Central memory CD8-positive, alpha-beta T cell (primary cell): ENCODE measurements at places on chromosomes 13 and 19.

DNA sequence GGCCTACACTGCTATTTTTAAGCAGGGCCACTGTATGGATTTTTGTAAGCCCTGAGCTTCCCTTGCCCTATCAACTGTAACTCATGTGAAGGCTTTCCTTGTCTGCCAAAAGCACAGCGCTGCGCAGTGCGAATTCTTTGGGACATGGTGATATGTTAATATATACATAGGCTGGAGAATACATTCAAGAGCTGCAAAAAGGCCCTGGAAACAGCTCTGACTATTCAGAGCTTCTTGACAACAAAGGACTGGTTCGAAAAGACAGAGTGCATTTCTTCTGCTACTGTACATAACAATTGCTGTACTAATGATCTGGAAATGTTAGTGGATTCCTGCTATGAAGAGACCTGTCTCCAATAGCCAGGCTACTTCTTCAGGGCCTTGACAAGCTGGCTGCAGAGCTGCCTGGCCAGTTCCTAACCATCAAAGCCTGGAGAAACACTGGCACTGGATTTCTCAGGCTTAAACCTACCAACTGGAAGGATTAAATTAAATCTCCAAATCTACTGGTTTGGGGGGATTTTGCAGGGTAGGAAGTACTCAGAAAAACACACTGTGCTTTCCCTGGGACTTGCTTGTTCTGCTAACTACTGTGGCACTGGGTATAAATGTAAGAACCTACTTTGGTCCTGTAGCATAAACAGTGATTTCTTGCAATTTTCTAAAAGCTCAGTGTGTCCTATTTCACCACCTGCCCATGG, 246.9 kb downstream of the DNAJC15 start:
- DNase-seq: no peak

DNA sequence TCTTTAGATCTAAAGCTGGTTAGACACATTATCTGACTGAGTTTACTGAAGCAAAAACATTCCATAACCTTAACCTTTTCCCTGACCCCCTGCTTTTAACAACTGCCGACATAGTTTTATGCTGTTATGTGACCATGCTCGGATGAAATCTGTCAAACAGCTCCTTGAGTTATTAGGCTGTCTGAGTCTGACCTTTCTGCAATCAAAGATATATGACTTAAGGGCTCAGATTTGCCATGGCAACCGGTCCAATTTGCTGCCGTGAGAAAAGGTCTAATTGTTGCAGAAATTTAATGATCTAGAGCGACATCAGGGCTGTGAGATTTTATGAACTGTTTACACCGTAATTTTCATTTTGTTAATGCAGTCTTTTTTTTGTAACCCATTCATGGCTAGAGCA, 61.8 kb downstream of the URI1 start:
- DNase-seq: no peak

DNA sequence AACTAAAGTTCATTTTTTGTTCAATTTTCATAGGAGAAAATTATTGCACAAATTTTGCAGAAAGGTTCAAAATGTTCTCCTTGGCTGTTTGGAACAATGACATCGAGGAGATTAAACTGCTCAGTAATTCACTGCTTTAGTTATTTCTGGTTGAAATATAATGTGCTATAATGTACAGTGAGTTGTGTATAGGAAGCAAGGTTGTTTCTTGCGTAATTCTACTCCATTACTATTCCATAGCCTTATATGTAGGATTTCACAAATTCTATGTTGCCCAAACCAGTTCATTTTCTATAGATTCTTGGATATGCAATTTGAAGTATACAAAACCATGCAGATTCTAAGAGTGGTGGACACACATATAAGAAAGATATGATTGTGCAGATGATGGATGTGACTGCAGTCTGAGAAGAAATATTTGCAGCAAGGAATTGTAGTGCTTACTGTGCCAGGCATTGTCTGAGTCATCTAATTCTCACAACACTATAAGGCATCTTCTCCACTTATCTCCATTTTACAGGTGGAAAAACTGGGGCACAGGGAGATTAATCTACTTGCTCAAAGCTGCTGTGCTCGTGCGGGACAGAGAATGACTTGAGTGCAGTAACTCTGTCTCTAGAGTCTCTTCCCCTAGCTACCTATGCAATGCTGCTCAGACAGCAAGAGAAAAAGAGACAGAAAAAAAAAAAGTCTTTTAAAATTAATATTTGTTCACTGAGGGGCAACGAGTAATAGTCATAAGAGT, 515.5 kb downstream of the MYO16 start:
- DNase-seq: no peak

DNA sequence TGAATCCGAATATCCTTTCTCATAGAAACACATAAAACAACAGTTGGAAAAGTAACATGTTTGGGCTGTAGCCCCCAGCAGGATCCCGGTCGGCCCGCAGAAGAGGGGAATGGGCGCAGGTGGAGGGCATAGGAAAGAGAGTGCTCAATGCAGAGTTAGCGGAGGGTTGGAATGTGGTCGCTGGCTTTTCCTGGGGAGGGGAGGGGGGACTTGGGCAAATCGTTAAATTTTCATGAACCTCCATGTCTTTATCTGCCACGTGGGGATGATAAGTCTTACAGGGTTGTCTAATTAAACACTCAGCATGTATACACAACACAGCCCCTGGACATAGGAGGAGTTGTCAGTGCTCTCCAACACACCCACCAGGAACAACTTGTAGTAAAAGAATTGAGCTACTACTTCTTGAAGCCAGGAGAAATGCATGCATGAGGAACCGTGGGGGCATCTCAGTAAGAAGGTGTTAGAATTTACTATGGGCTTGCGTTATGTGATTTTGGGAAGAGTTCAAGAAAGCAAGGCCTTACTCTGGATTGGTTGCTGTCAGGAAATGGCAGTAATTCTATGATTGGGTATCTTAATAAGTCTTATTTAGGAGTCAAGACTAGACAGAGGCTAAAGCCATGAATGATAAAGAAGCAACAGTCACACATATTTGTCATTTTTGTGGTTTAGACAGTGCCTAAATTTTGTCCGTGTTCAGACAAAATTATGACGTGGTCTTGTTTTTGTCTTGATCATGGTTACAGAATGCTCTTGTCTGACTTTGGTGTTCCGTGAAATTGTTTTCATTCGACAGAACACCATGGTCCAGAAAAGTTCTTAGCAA, 671 bp upstream of the SLC46A3 start:
- DNase-seq: no peak

- DNase-seq: no peak
Observed at GRCh38 chr19:19388568-19389555, 16.6 kb upstream of the GATAD2A start.

DNA sequence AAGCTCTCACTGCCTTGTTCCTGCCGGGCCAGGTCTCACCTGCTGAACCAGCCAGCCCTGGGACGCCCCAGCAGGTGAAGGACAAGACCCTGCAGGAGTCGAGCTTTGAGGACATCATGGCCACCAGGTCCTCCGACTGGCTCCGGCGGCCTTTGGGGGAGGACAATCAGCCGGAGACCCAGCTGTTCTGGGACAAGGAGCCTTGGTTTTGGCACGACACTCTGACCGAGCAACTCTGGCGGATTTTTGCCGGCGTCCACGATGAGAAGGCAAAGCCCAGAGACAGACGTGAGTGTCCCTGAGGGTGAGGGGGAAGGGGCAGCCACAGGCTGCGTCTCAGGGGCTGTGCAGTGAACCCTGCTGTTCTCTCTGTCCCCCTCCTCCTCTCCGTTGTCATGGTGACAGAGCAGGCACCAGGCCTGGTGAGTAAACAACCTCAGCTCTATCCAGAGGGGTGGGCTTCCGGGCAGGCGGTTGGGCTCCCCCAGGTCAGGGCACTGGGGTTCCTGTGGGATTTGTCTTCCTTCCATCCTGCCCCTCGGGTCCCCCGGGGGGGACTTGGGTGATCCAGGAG, 9.7 kb downstream of the TLE6 start:
- DNase-seq: no peak

GRCh38 chr13:20435616-20436368, 89.9 kb downstream of the CRYL1 start:
- no peak for DNase-seq

DNA sequence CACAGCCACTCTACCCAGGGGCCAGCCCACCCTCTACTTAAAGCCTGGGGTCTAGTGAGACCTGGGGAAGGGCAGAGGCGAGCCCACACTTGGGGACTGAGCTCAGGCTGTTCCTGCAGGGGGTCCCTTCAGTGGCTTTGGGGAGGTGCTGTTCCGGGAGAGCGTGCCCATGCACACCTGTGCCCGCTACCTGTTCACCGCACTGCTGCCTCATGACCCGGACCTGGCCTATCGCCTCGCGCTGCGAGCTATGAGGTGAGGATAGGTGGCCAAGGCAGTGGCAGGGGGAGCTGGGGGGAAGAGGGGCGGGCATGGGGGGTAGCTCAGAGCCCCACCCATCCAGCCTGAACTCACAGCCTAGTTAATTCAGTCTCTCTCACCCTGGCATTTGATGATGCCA, 24.0 kb downstream of the ZSWIM4 start:
- DNase-seq: no peak

DNA sequence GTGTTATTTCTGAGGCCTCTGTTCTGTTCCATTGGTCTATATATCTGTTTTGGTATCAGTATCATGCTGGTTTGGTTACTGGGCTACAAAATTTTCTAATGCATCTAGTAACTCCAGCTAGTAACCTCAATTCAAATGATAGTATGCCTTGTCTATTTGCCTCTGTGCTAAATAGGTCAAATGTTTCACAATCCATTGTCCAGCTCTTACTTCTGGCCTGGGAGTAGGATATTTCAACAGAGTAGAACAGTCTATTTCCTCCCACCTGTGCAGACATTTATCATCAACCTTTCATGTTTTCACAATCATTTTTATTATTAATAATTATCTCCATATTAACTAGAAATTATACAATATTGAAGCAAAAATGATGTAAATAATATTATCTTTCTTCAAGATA, 18.1 kb upstream of the NDFIP2 start:
- DNase-seq: no peak

- DNase-seq: no peak
Observed at GRCh38 chr19:46674416-46675178, 13.6 kb upstream of the DACT3 start.

DNA sequence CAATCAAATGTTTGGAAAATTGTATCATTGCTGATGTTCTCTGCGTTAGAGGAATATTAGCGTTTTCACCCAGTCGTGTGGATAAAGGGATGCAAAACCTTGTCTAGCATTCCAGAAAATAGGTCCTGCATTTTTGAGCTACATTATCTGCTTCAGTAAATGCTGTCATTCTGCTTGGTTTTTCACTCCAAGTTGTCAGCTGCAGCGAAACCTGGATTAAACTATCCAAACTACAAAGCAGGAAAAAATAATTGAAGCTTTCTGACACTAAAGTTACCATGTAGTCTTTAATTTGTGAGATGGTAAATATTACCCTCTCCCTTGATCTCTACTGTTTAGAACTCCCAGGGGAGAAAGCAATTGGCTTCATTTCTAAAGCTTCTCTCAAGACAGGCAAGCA, 1795.5 kb upstream of the PRR20A start:
- DNase-seq: no peak
